ENCODE measurements at places on chromosomes 2 and 18. TPM values are rescaled to one million over a fixed set of nuclear protein-coding genes. Genes with fewer than 3 reads are reported as not detected.

- DNase-seq = no peak
Measured at GRCh38 chr2:234060236-234060635, 9.7 kb downstream of the SPP2 start.

- no peak for DNase-seq
Measured at GRCh38 chr2:194566907-194567660, 1089.9 kb upstream of the SLC39A10 start.

GRCh38 chr2:11569636-11570035 lies 35.8 kb downstream of the GREB1 start:
- no peak for DNase-seq

DNA sequence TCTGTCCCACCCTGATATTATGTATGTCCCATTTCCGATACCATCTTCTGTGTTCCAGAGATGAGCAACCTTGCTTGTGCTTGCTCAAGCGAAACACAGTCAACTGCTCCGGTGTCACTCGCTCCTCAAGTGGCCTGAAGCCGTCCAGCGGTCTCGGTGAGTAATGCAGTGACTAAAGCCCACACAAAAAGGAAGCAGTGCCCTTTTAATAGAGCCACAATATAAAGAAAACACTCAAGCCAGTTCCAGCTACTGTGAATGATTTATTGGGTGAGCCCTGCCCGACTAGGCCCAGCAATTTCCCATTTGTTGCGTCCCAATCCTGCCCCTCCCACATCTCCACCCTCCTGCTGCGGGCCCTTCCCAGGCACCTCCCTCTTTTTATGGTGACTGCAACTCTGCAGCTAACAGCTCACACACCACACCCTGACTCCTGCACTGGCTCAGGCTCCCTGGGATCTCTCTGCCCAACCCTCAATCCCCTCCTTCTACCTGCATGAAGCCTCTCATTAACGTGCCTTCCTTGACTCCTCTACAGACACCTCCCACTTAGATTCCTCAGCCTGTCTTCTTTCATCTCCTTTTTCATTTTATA lies 44.2 kb upstream of the DSC1 start:
- DNase-seq = peak; percentile 11

Gene FAM168B
- 156 TPM for total RNA-seq

DNA sequence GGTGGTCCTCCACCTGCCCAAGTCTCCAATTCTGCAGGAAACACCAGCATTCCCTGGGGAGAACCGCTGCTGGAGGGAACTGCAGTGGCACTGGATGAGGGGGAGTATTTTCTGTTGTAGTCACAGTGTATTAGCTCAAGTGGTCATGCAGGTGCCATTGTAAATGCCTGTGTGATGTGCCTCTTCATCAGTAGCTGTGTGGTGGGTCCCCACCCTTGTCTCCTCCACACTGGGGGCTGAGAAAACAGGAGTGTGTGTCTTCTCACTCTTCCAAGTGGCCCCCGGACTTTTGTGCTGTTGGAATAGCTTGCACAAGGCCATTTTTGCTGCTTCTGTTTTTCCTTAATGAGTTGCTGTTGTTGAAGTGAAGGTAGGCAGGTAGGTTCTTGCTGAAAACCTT lies 8.7 kb downstream of the NCK2 start:
- no peak for DNase-seq

DNA sequence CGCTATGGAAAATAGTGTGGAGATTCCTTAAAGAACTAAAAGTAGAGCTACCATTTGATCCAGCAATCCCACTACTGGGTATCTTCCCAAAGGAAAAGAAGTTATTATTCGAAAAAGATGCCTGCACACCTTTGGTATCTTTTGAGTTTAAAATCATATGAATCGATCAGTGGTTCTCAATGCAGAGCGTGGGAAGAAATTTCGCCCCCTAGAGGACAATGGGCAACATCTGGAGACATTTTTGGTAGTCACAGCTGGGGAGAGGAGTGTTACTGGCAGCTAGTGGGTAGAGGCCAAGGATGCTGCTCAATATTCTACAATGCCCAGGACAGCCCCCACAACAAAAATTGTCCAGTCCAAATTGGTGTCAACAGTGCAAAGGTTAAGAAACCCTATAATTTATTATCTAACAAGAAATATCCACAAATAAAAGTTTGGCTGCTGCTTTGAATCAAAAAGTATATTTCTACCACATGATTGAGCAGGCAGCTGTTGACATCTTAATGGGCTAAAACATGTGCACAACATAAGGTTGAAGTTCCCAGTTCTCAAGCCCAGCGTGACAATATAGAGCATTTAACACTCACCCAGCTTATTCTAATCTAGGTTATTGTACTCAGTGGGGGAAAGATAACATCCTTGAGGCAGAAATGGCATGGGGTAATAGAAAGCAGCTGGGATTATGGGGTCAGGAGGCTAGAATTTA lies 425.7 kb downstream of the LRATD1 start:
- DNase-seq = no peak

GRCh38 chr2:135791418-135792190 lies 45.4 kb downstream of the LCT start:
- DNase-seq = no peak

GRCh38 chr18:78406743-78407465 lies 572.7 kb upstream of the SALL3 start:
- no peak for DNase-seq

DNA sequence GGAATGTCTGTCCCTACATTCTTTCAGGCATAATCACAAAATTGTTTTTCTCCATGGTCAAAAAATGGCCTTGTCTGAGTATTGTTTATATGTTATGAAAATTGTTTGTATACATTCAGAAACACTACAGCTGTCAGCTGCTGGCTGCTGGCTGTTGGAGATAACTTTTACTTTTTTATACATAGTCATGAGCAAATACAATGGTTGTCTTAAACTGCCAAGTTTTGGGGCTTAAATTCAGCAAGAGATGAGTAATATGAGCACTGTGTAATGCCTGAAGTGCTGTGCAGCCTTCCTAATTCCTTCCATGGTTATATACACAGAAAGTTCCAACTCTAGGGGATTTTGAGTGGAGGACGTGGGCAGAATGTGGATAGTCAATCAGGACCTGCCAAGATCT lies 168.9 kb upstream of the RMP24 start:
- no peak for DNase-seq

DNA sequence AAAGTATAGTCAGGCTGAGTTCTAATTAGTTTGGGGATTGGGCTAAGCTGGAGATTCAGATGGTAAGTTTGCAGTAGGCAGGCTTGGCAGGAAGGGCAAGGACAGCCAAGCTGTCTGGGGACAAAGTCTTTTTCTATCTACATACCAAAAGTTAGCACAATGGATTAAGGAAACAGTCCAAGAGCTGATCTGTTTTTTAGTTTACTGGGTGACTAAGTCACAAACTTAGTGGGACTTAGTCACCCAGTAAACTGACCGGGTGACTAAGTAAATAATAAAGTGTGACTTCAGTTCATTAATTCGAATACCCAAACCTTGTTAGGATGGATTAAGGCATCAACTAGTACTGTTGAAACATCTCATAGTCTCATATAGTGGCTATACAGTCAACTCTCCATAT lies 1386.0 kb upstream of the CELF4 start:
- DNase-seq = no peak

GRCh38 chr2:158184001-158184400 lies 82.3 kb downstream of the UPP2 start:
- no peak for DNase-seq

DNA sequence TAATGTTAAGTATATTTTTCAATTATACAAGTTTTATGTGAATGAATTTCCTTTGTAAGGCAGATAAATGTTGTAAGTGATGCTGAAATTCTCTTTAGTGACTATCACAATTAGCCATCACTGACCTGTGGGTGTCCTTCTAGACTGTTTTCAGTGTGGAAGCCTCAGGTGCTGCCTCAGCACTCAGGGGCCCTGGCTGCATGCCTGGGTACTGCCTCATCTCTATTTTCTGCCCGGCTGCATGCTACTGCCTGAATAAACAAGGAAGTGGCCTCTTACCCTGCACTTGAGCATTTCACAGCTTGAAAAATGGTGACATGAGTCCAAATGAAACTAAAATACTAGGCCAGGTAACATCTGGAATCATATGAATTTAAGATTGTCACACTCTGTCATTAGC lies 787.6 kb upstream of the SALL3 start:
- no peak for DNase-seq

DNA sequence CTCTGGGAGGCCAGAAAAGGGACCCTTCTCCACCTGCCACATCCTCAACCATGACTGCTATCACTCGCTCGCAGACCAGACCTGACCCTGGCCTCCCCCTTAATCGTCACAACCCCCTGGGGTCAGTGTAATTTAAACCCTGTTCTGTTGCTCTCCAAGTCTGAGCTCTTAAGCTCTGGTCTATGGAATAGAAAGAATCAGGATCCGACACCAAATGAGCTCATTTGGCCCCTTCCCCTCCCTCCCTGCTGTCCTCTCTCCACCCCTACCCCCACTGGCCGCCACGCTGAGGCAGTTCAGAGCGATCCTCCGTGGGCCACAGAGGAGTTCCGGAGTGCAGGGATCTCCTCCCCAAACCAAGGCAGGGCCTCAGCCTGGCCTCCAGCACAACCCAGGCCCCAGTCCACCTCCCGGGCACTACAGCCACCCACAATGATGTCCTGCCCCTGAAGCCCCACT lies 5.3 kb downstream of the DNMT3A start:
- no peak for DNase-seq

Gene KANSL1L
- total RNA-seq = 35.1 TPM

Gene GPR39
- 1.9 TPM for total RNA-seq

Gene SERPINB7
- 0.14 TPM for total RNA-seq

GRCh38 chr2:201929281-201930026 lies 104.2 kb upstream of the FZD7 start:
- no peak for DNase-seq

DNA sequence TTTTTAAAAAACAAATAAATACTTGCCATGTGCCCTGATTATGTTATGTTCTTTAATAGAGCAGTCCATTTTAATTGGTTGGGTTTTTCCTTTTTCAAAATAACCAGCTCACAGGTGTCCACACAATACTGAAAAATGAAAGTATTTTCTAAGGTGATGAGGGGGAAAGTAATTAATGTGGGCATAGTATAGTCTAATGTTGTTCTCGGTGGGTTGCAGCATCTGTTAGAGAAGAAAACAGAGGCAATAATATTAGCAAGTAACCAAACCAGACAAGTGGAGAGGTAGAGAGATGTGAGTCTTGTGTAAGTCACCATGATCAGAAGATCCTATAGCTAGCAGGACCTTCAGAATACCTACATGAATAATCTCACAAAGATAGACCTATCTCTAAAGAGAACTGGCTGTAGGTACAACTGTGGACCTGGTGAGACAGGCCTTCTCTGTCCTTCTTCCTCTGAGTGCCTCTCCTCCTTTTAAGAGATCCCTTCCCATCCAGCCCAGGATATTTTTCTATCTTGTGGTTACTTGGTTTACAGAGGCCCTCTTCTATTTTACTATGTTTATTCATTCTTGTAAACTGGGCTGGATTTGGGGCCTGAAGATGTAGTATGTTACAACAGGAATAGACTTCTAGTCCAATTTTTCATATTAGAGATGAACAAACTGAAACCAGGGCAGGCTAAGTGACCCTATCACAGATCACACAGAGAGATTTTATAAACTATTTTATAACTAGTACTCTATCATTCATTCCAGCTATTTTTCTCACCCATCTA lies 67.1 kb upstream of the MSTN start:
- DNase-seq = no peak

Gene CCDC150
- total RNA-seq = not detected

DNA sequence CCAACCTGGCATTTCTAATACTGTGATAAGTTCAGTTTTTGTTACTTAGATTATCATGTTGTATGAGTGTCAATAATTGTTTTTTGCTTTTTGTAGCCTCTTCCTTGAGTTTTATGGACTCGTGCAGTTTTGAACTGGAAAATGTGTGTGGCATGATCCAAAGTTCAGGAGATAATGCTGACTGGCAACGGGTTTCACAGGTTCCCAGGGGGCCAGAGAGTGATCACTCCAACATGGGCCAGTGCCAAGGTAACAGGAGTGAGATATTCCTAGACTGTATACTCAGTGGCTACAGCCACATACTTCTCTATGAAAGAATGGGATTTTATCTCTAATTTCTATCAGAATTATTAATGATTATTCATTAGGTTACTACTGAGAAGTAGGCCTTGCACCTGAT lies 18.2 kb downstream of the MEP1B start:
- no peak for DNase-seq

DNA sequence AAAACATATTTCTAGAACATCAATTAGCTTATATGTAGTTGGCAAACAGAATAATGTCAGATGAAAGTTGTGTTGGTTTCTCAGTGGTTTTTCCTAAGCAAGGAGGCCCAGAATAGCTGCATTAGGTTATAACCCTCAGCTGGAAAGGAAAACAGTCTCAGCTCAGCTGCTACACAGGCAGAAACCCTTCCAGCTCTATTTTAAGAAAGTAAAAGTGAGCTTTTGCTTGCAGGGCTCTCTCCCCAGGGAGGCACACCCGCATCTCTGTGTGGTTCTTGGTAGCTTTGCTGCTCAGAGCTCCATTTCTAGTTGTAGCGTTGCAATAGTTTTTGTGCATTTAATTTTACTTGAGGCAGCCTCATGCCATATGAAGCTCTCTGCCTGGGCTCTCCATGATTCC lies 54.6 kb downstream of the PIKFYVE start:
- no peak for DNase-seq

GRCh38 chr2:229942671-229943070 lies 20.4 kb downstream of the FBXO36 start:
- no peak for DNase-seq

- DNase-seq = no peak
Measured at GRCh38 chr2:139457873-139458272, 677.7 kb upstream of the NXPH2 start.

GRCh38 chr18:77234504-77235365 lies 14.9 kb upstream of the GALR1 start:
- no peak for DNase-seq

GRCh38 chr2:57490741-57491140 lies 555.9 kb upstream of the VRK2 start:
- DNase-seq = no peak

GRCh38 chr2:105560157-105560556 lies 161.3 kb upstream of the FHL2 start:
- no peak for DNase-seq

Gene INHA
- 1.2 TPM for total RNA-seq

Gene MYO5B
- total RNA-seq = 8.3 TPM

Gene PSTPIP2
- total RNA-seq = 11.9 TPM

GRCh38 chr18:5416112-5416511 lies 120.6 kb upstream of the ZBTB14 start:
- no peak for DNase-seq

DNA sequence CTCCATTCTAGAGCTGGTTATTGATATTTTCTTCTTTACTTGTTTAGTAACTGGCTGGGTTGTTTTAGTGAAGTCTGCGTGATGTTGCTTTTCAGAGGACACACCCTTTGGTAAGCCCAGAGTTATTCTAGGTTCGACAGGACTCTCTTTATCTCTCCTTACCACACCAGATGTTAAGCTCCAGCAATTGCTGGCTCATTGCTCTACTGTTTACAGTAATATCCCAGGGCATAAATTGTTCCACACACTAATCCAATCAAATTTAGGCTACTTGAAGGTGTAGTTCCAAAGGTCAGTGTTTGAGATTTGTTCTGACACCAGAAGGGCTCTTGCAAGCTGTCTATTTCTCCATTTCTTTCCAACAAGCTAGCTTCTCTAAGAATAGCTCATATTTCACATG lies 506.6 kb downstream of the NR4A2 start:
- no peak for DNase-seq
